ENCODE measurements at places on chromosomes 1 and 21.

- DNase-seq, result peak; percentile 68
Measured at GRCh38 chr1:156704930-156705320, 458 bp downstream of the CRABP2 start.

- DNase-seq, result peak; percentile 29
Measured at GRCh38 chr1:229621663-229622062, 4.3 kb downstream of the TAF5L start.

DNA sequence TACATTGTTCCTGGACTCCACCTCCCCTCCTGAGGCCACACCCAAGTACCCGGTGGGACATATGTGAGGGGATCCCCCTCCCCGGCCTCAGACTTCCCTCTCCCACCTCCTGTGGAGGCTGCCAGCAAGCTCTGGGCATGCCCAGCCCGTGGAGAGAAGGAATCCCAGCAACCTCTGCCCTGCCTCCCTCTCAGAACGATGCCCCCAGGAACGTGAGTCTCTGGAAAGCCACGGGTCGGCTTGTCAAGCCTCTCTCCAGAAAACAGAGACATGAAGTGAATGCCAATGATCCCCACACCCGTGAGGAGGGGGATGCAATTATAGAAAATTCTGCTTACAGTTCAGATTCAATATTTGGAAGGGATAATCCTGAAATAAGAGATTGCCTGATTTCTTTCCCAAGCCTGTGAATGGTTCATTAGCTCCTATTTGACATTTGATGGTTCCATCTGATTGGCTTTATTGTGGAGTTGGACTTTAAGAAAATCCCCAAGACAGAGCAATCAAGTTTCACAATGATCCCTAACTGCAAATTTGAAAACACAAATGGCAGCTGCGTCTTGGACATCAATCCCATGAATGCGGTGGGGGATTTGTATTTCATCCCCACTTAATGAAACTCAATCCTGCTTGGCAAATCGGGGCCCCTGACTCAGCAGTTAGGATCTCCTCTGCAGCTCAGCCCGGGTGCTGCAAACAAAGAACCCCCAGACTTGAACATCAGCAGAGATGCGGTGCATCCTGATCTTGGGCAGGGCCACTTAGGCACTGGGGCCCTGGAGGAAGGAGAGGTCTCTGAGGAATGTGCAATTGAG is 9.1 kb upstream of the GUCA2B start:
- DNase-seq, result no peak

GRCh38 chr1:11198851-11199594 is 9.9 kb downstream of the ANGPTL7 start:
- no peak for DNase-seq

- no peak for DNase-seq
Measured at GRCh38 chr1:150018165-150018564, 7.6 kb upstream of the OTUD7B start.

GRCh38 chr1:36301220-36301619 is 4.9 kb upstream of the SH3D21 start:
- DNase-seq, result no peak

GRCh38 chr1:114153261-114154145 is at the start of gene SYT6:
TSS of gene SYT6 (minus strand) at chr1:114153869. CDS start at chr1:114153772, 97 bp downstream.
- no peak for DNase-seq

GRCh38 chr1:45911634-45912033 is 108.2 kb downstream of the MAST2 start:
- no peak for DNase-seq

DNA sequence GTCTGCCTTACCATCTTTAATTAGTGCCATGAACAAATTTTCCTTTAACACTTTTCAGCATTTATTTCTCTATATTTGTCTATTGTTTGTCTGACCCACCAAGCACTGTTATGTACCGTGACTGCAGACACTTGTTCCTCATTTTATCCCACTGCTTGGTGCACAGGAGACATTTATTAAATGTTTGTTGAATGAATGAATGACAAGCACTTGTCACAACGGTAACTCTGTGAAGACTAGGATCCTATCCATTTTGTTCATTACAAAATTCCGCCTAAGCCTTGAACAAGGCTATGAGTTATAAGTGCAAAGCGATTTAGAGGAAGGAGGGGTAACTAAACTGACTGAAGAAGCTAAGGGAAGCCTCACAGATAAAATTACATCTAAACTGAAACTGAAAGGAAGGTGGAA is 379 bp upstream of the STRIP1 start:
- DNase-seq, result no peak

- DNase-seq, result peak; percentile 34
Measured at GRCh38 chr1:64001038-64001437, 202.4 kb upstream of the UBE2U start.

GRCh38 chr21:35779690-35780570 is 280.4 kb downstream of the SETD4 start:
- peak; percentile 39 for DNase-seq

DNA sequence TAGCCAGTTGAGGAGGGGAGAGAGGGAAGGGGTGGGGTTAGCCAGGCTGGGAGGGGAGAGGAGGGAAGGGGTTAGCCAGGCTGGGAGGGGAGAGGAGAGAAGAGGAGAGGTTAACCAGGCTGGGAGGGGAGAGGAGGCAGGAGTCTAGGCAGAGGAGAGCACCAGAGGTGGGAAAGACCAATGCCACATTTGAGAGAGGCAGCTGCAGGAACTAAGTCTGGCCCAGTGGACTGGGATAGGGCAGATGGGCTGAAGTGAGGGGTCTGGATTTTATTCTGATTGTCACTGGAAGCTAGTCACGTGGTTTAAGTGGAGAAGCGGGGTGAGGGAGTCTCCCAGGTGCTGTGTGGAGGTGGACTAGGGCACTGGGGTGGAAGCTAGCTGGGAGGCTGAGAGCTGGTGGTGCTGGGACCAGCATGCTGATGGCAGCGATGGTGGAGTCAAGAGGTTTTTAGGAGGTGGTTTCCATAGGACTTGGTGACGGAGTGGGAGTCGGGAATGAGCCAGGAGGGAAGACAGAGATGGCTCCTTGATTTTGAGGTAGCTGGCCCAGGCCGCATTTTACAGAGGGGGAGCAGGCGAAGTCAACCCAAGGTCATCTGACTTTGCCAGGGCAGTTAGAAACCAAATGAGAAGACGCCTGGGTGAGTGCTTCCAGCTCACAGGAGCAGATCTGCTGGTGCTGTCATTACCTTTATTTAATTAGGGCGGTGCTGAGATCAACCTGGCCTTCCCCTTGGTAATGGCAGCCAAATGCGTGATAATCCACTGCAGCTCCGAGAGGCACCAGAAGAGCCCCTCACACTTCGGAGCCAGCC is 42.8 kb downstream of the DISP3 start:
- no peak for DNase-seq
